Articular chondrocyte of knee joint (primary cell): ENCODE measurements at places on chromosomes 5 and 9. TPM values are rescaled to one million over a fixed set of nuclear protein-coding genes. Genes with fewer than 3 reads are reported as not detected.

Gene TRIM36
- total RNA-seq = 0.13 and 0.32 TPM in 2 replicates

Gene CDO1
- 22.3 and 25.9 TPM in 2 replicates for total RNA-seq

Gene NSMF
- 22.7 and 27.0 TPM in 2 replicates for total RNA-seq

Gene AMBP
- 0.11 and 0.26 TPM in 2 replicates for total RNA-seq

Gene PCDHA9
- 0.11 and 0.26 TPM in 2 replicates for total RNA-seq
